ENCODE measurements at places on chromosomes 12 and 14.

DNA sequence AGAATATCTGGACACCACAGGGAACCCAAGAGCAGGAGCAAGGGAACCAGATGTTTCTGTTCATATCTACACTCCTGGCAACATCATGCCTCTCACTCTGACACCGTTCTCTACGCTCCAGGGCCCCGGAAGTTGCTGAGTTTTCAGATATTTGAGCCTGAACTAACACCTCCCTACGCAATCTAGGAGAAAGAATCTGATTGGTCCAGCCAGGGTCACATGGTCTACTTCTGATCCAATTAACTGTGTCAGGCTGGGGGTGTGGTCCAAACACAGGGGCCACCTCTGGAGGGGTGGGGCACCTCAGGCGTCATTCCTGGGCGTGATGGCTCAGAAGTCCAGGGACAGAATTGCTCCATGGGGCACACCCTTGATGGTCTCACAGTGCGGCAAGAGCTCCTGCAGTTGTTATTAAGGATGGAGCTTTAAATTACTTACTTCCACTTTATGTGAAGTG lies 165.5 kb downstream of the PTPN11 start:
- no peak for DNase-seq

GRCh38 chr12:122523846-122524718 lies 2.7 kb downstream of the RSRC2 start:
- no peak for DNase-seq

GRCh38 chr12:87171356-87171755 lies 857.8 kb downstream of the C12orf50 start:
- DNase-seq, result no peak

- DNase-seq, result no peak
Measured at GRCh38 chr12:62839869-62840660, 94.9 kb downstream of the PPM1H start.

GRCh38 chr14:93759719-93760307 lies 28.5 kb downstream of the PRIMA1 start:
- no peak for DNase-seq

- no peak for DNase-seq
Measured at GRCh38 chr12:123944696-123945095, 27.9 kb downstream of the CCDC92 start.

GRCh38 chr12:53045696-53046045 lies 4.2 kb upstream of the TNS2 start:
- DNase-seq, result no peak

GRCh38 chr12:27686147-27686546 lies 10.1 kb upstream of the REP15 start:
- DNase-seq, result no peak

DNA sequence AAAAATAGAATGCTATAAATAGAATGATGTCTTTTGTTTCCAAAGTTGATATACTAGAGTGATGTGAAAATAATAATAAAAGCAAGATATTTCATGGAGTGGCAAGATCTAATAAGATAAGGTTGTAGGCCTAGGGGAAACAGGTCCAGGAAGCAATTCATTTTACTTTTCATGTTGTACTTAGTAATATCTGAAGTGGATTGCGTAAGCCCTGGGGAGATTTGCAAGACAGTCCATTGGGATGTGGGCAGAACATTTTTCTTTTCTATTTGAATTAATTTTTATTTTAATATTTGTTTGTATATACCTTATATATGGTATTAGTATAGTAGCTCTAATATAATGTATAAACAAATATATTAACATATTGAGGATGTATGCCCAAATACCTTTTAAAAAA lies 7.5 kb downstream of the NUBPL start:
- DNase-seq, result no peak

GRCh38 chr12:3507361-3507760 lies 16.4 kb downstream of the PRMT8 start:
- DNase-seq, result no peak

GRCh38 chr14:21672116-21672515 lies 1.5 kb downstream of the OR4E1 start:
- DNase-seq, result no peak

DNA sequence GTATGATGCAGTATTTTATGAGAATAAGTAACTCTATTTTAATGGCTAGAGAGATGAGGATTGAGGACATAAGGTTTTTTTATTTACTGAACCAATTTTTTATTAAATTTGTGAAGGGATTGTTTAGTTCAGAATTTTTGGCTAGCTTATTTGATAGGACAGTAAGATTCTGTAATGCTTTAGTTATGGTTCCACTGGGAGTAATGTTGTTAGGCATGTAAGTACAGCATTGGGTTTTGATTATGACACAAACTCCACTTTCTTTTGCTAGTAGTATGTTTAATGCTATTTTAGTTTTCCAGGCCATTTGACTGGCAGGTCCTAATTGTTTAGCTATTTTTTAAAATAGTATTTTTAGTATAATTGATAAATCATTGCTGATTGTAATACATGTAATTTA lies 33.8 kb upstream of the LRRC10 start:
- no peak for DNase-seq

- no peak for DNase-seq
Measured at GRCh38 chr14:37062191-37062803, 110.1 kb downstream of the SLC25A21 start.

GRCh38 chr12:56593909-56594621 lies 36.1 kb downstream of the BAZ2A start:
- DNase-seq, result peak; percentile 23

DNA sequence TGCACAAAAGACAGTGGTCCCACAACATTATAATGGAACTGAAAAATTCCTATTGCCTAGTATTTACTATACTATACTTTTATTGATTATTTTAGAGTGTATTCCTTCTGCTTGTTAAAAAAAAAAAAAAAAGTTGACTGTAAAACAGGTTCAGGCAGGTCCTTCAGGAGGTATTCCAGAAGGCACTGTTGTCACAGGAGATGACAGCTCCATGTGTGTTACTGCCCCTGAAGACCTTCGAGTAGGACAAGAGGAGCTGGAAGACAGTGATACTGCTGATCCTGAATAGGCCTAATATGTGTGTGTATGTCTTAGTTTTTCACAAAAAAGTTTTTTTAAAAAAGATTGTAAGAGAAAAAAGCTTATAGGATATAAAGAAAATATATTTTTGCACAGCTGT lies 12.3 kb downstream of the UBE2N start:
- no peak for DNase-seq

DNA sequence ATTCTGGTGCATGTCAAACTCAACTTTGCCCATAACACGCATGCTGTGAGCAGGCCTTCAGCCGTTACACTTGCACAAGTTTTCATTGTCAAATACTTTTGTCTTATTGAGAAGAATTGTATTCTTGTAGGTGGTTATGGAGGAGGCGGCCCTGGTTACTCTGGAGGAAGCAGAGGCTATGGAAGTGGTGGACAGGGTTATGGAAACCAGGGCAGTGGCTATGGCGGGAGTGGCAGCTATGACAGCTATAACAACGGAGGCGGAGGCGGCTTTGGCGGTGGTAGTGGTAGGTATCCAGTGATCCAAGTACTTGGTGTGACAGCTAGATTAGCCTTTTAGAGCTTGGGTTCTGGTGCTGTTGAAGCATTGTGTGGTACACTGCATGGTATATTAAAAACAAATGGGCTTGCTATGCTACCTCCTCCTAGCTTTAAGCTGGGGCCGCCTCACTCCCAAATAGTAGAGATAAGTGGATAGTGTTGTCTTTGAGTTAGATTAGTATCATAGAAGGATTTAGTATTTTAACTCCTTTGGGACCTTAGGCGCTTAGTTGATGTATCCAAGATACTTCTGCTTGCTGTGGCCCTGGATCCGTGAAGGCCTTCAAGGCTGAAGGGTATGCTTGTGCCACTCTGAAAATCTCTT lies 2.5 kb downstream of the HNRNPA1 start:
- DNase-seq, result no peak

DNA sequence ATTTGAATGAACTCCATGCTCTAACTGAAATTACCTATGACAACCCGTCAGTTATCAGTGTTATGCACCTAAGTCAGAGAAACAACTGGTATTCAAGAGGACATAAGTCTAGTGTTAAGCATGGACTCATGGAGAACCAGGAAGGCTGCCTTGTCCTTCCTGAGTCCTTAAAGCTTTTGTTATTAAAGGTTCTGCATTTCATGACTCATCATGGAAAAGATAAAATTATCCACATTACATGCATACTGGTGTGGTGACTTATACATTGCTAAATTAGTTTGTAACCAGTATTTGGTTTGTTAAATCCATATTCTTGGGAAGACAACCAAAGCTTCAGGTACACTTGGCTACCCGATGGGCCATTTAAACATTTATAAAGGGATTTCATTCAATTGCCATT lies 6.5 kb upstream of the OR4E1 start:
- DNase-seq, result no peak

DNA sequence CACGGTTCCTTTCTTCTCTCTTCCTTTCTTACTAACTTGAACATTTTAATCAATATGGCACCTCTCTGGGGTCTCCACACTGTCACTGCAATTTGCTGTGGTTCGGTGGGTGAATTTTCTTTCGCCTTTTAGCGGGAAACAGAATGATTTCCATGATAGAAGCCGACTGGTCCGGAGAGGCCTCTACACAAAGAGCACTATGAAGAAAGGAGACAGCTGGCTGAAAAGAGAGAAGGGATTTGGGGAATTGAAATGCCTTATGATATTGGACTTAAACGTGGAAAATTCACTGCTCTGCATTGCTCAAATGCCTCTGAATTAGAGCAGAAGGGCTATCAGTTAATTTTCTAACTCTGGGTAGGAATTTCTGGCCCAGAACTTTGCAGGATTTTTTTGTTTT lies 55.9 kb downstream of the KCNA5 start:
- no peak for DNase-seq

DNA sequence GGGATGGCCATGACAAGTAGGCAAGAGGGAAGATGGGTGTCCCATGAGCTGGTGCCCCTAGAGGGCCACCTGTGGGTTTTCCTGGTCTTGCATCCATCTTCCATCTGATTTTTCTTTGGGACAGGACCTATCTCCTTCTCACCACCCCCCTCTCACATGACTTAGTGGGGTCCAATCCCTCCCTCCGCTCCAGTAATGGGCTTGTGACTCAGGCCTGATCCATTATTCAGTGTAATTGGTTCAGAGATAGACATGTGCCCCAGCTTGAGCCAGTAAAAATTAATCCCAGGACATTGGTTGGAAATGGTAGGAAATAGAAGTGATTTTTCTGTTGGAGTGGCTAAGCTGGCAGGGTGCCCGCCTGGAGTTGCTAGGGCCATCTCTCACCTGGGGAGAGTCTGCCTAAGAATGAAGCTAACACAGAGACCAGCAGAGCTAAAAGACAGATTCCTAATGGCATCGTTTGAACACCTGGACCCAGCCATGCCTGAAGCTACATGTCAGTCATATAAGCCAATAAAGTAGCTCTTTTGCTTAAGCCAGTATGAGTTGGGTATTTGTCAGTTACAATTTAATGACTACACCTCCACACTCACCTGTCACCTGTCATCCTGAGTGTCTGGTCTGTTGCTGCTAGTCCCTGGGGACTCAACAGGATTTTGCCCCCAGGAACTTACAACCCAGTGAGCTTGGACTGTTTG lies 14.7 kb downstream of the RASAL1 start:
- no peak for DNase-seq

GRCh38 chr14:49451938-49452337 lies 134.2 kb downstream of the RPS29 start:
- DNase-seq, result no peak

GRCh38 chr12:65834146-65834935 lies 10.1 kb downstream of the HMGA2 start:
- DNase-seq, result no peak

- DNase-seq, result no peak
Measured at GRCh38 chr12:100919116-100919515, 124.5 kb downstream of the ANO4 start.

GRCh38 chr12:70660620-70661219 lies 23.5 kb upstream of the PTPRB start:
- no peak for DNase-seq

DNA sequence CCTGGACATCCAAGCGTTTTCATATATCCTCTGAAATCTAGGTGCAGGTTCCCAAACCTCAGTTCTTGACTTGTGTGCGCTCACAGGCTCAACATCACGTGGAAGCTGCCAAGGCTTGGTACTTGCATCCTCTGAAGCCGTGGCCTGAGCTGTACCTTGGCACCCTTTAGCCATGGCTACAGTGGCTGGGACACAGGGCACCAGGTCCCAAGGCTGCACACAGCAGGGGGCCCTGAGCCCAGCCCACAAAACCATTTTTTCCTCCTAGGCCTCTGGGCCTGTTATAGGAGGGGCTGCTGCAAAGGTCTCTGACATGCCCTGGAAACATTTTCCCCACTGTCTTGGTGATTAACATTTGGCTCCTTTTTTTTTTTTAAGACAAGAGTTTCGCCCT lies 11.6 kb upstream of the FAM177A1 start:
- DNase-seq, result no peak

DNA sequence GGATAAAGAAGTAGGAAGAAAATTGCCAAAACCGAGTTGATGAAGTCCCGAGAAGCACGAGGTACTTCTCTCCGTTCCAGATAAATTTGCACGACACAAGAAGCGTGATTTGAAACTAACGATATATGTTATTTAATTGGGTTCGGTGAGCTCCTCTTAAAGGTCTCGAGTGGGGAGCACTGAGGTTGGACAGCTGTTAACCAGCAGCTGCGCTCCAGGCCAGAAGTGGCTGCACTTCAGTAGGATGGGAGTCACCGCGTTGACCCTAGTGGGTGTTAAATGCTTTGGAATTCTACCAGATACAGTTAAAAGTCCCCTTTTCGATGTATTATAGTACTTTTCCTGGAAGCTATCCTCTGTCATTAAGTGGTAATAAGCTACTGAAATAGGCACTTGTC lies 953 bp upstream of the DCAF5 start:
- no peak for DNase-seq

DNA sequence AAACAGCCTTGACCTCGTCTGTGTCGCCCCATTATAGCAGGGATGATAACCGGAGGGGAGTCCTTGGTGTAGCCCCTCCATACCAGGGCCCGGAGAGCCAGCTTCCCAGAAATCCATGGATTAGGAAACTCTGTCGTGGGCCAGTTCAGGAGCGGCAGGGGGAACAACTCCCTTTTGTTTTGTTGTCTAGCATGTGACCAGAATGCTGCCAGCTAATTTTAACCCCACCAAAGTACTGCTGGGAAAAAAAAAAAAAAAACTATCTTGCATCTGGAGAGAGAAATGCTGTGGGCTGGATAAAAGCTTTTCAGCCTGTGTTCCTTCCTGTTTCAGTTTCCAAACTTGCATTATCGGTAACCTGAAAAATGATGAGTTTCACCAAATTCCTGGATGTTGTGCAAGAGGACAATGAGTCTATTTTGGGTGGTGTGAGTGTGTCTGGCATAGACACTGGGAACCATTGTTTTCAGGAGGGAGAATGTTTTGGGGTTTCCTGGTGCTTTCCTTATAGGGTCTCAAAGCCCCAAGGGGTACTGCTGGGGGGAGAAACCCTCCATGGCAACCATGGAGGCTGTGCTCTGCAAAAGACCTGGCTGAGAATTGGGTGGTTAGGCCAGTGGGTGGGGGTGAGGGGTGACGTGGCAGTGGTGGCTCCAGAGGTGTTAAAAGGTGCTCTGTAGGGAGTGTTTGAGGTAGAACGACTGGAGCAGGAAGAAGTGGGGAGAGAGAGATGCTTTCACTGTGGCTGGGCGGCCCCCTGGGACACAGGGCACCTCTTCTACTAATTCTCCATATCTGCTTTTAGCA lies 14.9 kb upstream of the IRF2BPL start:
- peak; percentile 34 for DNase-seq

- no peak for DNase-seq
Measured at GRCh38 chr14:98573082-98573481, 698.9 kb downstream of the BCL11B start.

GRCh38 chr12:50916292-50916691 lies 36.1 kb upstream of the HIGD1C start:
- DNase-seq, result no peak

- DNase-seq, result no peak
Measured at GRCh38 chr12:3772380-3772779, 19.5 kb upstream of the CRACR2A start.

- no peak for DNase-seq
Measured at GRCh38 chr12:100976735-100977134, 182.2 kb downstream of the ANO4 start.

Data from T-helper 22 cell (primary cell).